Bronchial epithelial cell (primary cell): ENCODE measurements at places on chromosomes 11 and 22. TPM values are rescaled to one million over a fixed set of nuclear protein-coding genes. Genes with fewer than 3 reads are reported as not detected.

The ARSA gene
- 12.1 and 13.6 TPM in 2 replicates for total RNA-seq

The LARGE1 gene
- total RNA-seq, result 2.4 and 2.9 TPM in 2 replicates

The MAP6 gene
- total RNA-seq, result 0.13 TPM in 1 of 2 replicates, not detected in the other

- peak; percentile 98 for DNase-seq
Observed at GRCh38 chr11:83051760-83052671, 19.7 kb downstream of the RAB30 start.

GRCh38 chr11:9838961-9839360 is 175.1 kb downstream of the SWAP70 start:
- peak; percentile 61 for DNase-seq

DNA sequence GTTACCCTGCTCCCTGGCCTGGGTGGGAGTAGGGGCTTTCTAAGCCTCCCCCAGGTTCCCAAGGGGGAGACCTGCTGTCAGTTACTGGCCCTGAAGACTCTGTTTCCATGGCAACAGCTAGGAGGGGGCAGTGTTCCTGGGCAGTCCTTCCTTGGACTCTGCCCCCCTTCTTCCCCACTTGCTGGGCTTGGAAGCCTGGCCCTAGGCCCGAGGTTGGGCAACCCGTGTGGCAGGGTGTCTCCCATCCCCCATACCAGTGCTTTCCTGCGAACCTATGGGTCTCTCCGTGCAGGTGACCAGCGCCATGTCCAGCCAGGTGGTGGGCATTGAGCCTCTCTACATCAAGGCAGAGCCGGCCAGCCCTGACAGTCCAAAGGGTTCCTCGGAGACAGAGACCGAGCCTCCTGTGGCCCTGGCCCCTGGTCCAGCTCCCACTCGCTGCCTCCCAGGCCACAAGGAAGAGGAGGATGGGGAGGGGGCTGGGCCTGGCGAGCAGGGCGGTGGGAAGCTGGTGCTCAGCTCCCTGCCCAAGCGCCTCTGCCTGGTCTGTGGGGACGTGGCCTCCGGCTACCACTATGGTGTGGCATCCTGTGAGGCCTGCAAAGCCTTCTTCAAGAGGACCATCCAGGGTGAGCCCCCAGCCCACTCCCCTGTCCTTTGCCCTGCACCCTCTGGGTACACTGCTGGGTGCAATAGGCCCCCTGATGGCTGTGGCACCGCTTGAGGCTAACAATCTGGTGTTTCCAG is 1.7 kb downstream of the ESRRA start:
- no peak for DNase-seq

DNA sequence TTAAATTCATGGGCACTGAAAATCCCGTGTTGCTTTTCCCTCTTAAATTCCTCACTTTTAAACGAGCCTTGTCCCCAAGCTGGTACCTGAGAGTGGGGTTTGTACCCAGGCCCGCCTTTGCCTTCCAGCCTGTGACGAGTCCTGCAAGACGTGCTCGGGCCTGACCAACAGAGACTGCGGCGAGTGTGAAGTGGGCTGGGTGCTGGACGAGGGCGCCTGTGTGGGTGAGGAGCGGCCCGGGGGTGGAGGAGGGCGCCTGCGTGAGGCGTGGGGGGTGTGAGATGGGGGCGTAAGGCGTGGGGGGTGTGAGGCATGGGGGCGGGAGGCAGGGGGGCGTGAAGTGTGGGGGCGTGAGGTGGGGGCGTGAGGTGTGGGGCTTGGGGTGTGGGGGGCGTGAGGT is 4.0 kb downstream of the CRELD2 start:
- DNase-seq, result peak; percentile 27

GRCh38 chr22:47794851-47795250 is 1032.4 kb downstream of the TBC1D22A start:
- no peak for DNase-seq

GRCh38 chr22:28139961-28140360 is 220.9 kb upstream of the PITPNB start:
- peak; percentile 93 for DNase-seq

DNA sequence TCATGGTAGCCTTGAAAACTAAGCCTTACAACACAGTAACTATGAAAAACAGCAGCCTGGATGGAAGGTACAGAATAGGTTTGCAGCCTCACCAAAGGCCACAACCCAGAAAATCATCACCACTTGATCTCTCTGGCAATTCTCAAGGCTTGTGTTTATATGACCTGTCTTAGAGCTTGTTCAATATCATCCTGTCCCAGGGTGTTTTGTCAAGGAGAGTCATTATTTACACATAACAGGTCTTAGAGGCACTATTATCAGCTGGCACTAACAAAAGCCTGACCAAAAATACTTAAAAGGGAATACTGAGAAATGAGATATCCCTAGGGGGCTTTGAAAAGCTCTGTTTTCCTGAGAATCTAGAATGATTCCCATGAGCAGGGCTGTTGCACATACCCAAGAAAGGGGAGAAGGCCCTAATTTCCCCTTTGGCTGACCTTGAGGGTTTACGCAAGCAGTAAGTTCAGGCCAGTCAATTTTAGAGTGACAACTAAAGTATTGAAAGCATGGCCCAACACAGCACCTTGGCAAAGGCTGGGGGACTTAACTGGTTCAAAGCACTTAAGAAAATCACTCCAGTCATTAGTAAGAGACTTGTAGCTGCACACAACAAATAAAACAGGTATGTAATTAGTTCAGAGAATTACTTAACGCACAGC is 7.9 kb downstream of the SC5D start:
- DNase-seq, result no peak
